ENCODE measurements at places on chromosomes 11 and 22. TPM values are rescaled to one million over a fixed set of nuclear protein-coding genes. Genes with fewer than 3 reads are reported as not detected.

GGTLC3 gene
- 0.41 TPM for polyA plus RNA-seq

SHANK3 gene
- polyA plus RNA-seq = 32.2 TPM

CASP5 gene
- polyA plus RNA-seq = not detected

OR6A2 gene
- polyA plus RNA-seq = not detected

DDTL gene
- polyA plus RNA-seq = 7.5 TPM

POLR3H gene
- 91.5 TPM for polyA plus RNA-seq

GRAP2 gene
- polyA plus RNA-seq = 0.48 TPM

MAP6 gene
- polyA plus RNA-seq = 186 TPM

TREH gene
- polyA plus RNA-seq = 1.5 TPM

KCNJ1 gene
- polyA plus RNA-seq = 0.43 TPM

RAB39A gene
- polyA plus RNA-seq = 7.3 TPM

TUT1 gene
- polyA plus RNA-seq = 18.4 TPM

CCDC116 gene
- 0.63 TPM for polyA plus RNA-seq

VSIG10L2 gene
- 0.09 TPM for polyA plus RNA-seq

FAM118B gene
- polyA plus RNA-seq = 34.3 TPM

MCHR1 gene
- polyA plus RNA-seq = 6.8 TPM

OR10D3 gene
- not detected for polyA plus RNA-seq

UBE4A gene
- 32.0 TPM for polyA plus RNA-seq

ART1 gene
- not detected for polyA plus RNA-seq

FSHB gene
- not detected for polyA plus RNA-seq

MRGPRX4 gene
- polyA plus RNA-seq = not detected

FAM180B gene
- 1.7 TPM for polyA plus RNA-seq

ZNRF3 gene
- polyA plus RNA-seq = 12.3 TPM

LRRC4C gene
- 44.3 TPM for polyA plus RNA-seq

PRG3 gene
- polyA plus RNA-seq = not detected

OR2D2 gene
- not detected for polyA plus RNA-seq

WNT7B gene
- 24.9 TPM for polyA plus RNA-seq

EHF gene
- polyA plus RNA-seq = 0.72 TPM

SERHL2 gene
- 4.3 TPM for polyA plus RNA-seq

CECR2 gene
- polyA plus RNA-seq = 17.0 TPM

ADAMTS15 gene
- polyA plus RNA-seq = 13.5 TPM

PNPLA3 gene
- 8.8 TPM for polyA plus RNA-seq

ZPR1 gene
- polyA plus RNA-seq = 41.4 TPM

SLC3A2 gene
- polyA plus RNA-seq = 243 TPM

TTC28 gene
- 21.1 TPM for polyA plus RNA-seq

OR4A16 gene
- polyA plus RNA-seq = not detected

GRK3 gene
- polyA plus RNA-seq = 33.7 TPM

CLNS1A gene
- polyA plus RNA-seq = 182 TPM

C11orf97 gene
- polyA plus RNA-seq = 1.3 TPM

TYR gene
- polyA plus RNA-seq = not detected

MOV10L1 gene
- polyA plus RNA-seq = 4.9 TPM

KCNJ11 gene
- polyA plus RNA-seq = 8.8 TPM

FGF3 gene
- not detected for polyA plus RNA-seq

LRRC74B gene
- 1.7 TPM for polyA plus RNA-seq

CENATAC gene
- 33.5 TPM for polyA plus RNA-seq

VPS11 gene
- 56.2 TPM for polyA plus RNA-seq

C1QTNF5 gene
- polyA plus RNA-seq = 42.1 TPM

MPPED2 gene
- polyA plus RNA-seq = 71.0 TPM

NPTXR gene
- 94.0 TPM for polyA plus RNA-seq

OR51L1 gene
- not detected for polyA plus RNA-seq

TPH1 gene
- 0.99 TPM for polyA plus RNA-seq

MGAT3 gene
- 71.7 TPM for polyA plus RNA-seq

SREBF2 gene
- 176 TPM for polyA plus RNA-seq

OR8G5 gene
- polyA plus RNA-seq = not detected

SLC22A25 gene
- 0.12 TPM for polyA plus RNA-seq

MS4A6A gene
- polyA plus RNA-seq = 3.7 TPM

NFAM1 gene
- polyA plus RNA-seq = 2.2 TPM

SLC17A6 gene
- 46.7 TPM for polyA plus RNA-seq

Measured in spinal cord (tissue), 10 donors.